ENCODE measurements at places on chromosomes 13 and 19.

DNA sequence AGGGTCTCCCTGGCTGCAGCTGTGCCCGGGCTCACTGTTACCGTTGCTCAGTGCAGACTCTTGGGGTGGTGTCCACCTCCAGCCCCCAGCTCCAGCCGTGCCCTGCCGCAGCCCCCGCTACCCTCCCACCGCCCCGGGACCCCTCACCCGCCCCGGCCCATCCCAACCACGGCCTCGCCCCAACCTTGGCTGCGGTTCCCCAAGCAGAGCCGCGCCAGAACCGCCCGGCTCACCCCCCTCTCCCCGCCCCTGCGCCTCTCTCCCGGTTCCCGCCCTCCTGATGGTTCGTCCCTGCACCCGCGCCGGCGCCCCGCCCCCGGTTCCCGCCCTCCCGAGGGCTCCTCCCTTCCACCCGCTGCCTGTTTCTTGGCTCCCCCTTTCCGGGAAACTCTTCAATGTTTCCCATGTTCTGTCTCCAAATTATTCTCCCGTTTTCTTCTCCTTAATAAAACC lies 40.3 kb downstream of the ANKRD10 start:
- DNase-seq = peak; percentile 90

- DNase-seq = no peak
These were observed 19.8 kb downstream of the ADPRHL1 start for GRCh38 chr13:113433391-113433916.

- DNase-seq = no peak
These were observed 3.6 kb upstream of the REXO1 start for GRCh38 chr19:1851654-1852580.

- DNase-seq = peak; percentile 31
These were observed 1387.2 kb downstream of the OLFM4 start for GRCh38 chr13:54415753-54416366.

DNA sequence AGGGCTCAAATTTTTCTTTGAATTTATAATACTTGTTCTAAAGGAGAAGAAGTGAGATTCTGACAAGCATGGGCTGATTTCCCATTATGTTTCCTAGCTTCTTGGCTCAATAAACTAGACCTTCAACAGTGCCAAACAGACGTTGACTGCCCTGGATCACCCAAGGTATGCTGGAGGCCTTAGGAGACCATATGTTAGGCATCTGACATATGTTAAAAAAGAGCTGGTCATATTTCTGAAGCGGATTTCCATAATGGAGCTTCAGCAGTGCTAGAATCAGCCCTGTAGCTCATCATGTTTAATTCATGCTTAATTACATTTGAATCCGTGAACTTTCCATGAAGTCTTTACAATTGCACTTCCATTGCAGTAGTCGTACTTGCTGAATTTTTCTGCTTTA lies 653.3 kb downstream of the DIAPH3 start:
- DNase-seq = no peak

DNA sequence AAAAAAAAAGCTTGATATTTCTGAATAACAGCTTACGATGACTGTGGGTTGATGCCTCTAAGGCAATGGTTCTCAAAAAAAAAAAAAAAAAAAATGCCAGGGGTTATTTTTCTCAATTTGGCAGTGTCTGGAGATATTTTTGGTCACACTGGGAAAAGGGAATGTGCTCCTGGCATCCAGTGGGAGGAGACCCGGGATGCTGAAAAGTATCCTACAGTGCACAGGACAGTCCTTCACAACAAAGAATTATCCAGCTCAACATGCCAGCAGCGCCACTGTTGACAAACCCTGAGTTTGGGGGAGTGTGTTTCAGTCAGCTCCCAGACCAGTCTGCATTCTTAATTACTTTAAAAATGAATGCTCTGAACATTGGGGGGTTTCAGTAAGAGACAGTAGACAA lies 54.5 kb downstream of the FLT3 start:
- no peak for DNase-seq

- no peak for DNase-seq
These were observed 94.5 kb downstream of the ARHGEF7 start for GRCh38 chr13:111209613-111210012.

- DNase-seq = peak; percentile 6
These were observed 13.9 kb downstream of the TFDP1 start for GRCh38 chr13:113598481-113598880.

DNA sequence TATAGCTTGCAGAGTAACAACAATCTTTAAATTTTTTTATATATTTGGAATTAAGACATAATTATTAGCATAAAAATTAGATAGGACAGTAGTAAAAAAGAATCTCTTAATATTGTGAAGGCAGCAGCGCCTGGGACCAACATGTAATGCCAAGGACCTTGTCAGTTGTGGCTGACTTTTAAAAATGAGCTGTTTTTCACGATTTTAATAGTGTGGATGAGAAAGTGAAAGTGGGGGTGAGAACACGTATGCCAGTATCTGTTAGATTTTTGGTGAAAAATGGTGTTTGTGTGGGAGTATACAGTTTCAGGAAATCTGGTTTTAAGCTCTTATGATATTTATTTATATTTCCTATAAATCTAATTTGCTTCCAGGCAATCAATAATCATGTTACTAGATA lies 125.2 kb downstream of the LMO7 start:
- DNase-seq = no peak

- DNase-seq = no peak
These were observed 1.5 kb downstream of the RAB20 start for GRCh38 chr13:110559986-110560385.

DNA sequence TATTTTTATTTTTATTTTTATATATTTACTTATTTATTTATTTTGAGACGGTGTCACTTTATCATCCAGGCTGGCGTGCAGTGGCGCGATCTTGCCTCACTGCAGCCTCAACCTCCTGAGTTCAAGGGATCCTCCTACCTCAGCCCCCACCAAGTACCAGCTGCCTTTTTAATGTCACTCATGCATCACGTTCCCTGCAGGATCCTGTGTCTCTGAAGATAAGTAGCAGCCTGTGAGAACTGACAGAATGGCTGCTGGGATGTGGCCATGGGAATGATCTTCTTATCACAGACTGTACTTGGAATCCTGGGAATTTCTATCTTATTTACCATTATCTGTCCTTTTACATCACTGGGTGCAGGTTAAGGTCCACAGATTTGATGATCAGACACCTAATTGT lies 9.2 kb upstream of the ZNF761 start:
- DNase-seq = no peak

GRCh38 chr19:48393559-48394330 lies at the start of gene GRIN2D:
TSS of gene GRIN2D (plus strand) at chr19:48393668. CDS start at chr19:48398393, 4,725 bp downstream.
- DNase-seq = peak; percentile 52

Measured in WTC11 (cell line).